ENCODE measurements at places on chromosomes 16 and 17.

GRCh38 chr17:67751101-67752074, 33.7 kb downstream of the NOL11 start:
- peak; percentile 12 for DNase-seq

- DNase-seq, result no peak
These were observed 40.8 kb downstream of the CCDC57 start for GRCh38 chr17:82171750-82172375.

DNA sequence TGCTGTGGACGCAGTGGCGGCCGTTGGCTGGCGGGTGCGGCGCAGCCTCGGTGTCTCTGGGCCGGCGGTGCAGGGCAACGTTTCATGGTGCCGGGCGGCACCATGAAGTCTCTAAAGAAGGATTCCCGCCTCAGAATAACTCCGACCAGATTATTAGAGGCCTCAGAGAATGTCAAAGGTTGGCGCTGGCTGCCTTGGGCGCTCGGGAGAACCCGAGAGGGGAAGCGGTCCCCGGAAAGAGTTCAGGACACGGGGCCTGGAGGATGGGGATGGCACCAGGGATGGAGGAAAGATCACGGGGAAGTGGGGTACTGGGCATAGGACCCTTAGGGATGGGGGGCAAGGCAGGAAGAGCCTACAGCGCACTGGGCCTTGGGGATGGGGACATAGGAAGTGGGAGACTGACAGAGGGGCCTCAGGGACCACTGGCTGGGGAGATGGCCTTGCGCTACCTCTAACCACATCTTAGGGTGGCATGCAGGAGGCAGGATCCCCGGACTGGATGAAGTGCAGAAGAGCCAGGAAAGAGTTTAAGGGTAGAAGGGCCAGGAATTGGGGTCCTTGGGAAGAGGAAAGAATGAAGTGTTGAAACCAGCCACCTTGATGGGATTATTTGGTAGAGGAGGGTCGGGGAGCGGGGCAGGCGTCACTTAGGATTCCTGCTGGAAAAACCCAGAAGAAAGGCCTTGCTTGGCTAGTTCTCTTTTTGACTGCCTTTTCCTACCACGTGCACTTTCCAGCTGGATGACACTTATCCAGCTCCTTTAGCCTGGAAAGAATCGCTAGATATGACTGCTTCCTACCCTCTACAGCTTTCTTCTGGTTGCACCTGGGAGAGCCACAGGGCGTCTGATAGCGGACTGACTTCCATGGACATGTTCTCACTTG, 578 bp downstream of the MYCBPAP start:
- DNase-seq, result no peak

DNA sequence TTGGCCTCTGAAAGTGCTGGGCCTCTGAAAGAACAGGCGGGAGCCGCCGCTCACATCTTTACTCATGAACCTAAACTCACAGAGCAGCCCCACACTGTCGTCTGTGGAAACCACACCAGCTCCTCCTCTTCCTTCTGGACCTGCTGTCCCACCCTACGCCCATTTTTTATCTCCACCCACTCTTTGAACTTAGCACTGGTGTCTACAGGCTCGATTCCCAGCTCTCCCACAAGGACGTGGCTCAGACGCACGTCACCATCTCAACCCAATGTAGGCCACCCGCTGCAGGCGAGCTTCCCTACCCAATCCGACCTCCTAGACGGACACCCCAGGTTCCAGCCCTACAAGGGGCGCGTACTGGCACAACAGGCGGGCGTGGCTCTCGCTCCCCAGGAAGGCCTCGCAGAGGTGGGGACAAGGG, 62.2 kb downstream of the NXN start:
- no peak for DNase-seq

DNA sequence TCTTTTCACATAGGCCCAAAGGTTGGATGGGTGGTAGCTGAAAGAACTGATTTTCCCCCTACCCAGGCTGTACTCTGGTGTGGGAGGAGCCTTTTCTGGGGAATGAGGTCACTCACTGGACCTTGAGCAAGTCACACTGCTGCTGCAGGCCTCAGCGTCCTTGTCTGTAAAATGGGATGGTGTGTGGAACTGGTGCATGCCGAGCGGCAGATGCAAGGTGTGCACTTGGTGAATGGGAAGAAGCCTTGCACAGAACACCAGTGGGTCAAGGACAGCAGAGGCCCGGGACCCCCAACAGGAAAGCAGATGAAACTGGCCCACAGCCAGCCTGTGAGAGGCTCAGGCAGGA, 38.1 kb downstream of the ARHGAP27 start:
- no peak for DNase-seq
